ENCODE measurements at places on chromosomes 5 and 9.

DNA sequence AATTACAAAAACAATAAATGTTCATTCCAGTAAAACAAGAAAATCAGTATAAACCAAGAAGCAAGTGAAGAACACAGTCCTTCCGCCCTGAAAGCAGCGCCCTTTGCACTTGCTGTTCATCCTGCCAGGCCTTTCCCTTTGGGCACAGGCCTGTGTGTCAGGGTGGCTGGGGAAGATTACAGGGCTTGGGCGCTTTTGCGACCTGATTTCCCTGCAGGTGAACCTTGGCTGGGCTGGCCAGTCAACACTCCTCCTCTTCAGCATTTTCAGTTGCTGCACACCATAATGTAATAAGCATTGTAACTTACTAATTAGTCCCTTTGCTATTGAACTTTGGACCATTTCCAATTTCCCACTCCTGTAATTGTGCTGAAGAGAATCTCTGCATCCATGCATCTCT lies 38.6 kb upstream of the TDRD7 start:
- no peak for DNase-seq

GRCh38 chr9:84668196-84669012 lies 1.1 kb upstream of the NTRK2 start:
- peak; percentile 69 for DNase-seq

GRCh38 chr9:99054581-99054980 lies 50.3 kb upstream of the TGFBR1 start:
- no peak for DNase-seq

DNA sequence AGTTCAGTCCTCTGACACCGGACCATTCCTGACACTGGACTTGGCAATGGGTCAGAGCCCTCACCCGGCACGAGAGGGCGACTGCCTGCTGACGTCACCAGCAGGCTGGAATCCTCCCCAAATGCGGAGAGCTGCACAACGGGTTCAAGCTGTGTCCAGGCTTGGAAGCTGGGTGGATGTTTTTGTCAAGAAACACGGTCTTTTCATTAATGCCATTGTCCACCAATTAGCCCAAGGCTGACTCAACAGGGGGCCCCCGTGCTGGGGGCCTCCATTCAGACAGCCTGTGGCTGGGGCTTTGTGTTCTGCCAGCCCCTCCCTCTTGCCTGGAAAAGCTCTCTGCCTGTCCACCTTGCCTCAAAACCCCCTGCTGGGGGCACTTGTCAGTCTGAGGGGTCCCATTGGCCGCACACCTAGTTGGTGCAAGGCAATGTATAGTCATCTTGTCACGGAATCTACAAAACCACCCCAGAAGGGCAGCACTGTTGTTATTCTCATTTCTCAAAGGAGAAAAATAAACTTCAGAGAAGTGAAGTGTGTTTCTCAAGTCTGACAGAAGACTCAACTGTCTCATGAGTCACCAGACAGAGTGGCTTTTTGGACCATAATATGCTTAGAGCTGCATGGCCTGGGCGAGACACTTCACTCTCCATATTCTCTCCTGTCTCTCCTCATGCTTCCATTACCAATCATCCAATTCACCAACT lies 24.6 kb downstream of the NDUFA8 start:
- DNase-seq, result peak; percentile 59

GRCh38 chr5:107885601-107886000 lies 214.9 kb upstream of the EFNA5 start:
- DNase-seq, result no peak

- no peak for DNase-seq
These were observed 647.3 kb upstream of the GRAMD2B start for GRCh38 chr5:125775896-125776295.

- no peak for DNase-seq
These were observed 609.4 kb downstream of the MTRR start for GRCh38 chr5:8478326-8478725.

- DNase-seq, result no peak
These were observed 99.8 kb downstream of the EFNA5 start for GRCh38 chr5:107570805-107571531.

DNA sequence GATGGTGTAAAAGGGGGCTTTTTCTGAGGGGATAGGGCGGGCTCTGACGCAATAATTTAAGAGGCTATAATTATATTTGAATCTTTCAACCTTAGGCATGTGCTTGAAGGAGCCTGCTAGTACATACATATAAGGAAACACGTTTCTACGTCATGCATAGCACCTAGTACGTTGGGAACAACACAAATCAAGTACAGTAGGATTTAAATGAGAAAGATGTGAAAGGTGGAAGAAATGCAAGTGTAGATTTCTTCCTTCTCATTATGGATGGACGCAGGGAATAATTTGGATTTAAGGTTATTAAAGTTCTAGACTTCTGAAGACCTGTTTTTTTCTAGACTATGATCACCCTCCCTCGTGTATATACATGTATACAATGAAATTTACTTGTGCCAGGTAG lies 927 bp upstream of the CDO1 start:
- DNase-seq, result no peak

GRCh38 chr5:10518347-10518746 lies 45.5 kb upstream of the ANKRD33B start:
- peak; percentile 31 for DNase-seq

DNA sequence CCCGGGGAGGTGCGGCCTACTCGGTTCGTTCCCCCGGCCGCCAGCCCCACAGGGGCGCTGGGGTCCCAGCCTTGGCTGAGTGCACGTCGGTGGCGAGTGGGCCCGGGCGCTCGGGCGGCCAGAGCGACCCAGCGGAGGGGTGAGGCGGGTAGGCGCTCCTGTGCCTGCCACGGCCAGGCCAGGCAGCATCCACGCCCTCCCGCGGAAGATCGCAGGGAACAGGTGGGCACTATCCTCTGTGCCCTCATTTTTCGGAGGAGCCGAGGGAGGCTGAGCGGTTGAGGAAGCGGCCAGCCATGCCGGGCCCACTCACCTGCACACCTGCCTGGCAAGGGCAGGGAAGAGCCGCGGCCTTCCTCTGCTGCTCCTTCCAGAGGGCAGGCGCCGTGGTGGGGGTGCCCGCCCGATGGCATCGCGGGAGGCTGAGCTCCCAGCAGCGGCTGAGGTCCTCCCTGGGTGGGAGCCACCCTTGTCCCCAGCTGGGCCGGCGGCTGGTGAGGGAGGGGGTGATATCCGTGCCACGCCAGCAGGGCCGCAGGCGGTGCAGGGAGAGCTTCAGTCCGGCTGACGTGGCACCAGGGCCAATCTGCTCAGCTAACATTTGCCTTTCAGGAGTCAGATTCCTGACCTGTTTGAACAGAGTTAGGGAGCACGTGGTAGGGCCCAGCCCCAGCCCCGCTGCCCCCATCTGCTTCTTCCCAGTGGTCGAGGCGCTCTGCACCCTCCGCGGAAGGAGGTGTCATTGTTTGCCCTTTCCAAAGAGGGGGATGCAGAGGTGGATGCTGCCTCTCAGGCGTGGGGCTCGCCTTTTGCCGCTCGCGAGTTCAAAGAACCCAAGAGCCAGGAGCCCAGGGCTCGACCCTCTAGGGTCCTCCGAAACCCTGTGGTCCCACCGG lies 1.6 kb upstream of the SEC16A start:
- DNase-seq, result no peak

- no peak for DNase-seq
These were observed 198.8 kb downstream of the AUH start for GRCh38 chr9:91162784-91163443.

- no peak for DNase-seq
These were observed 362.1 kb downstream of the EBF1 start for GRCh38 chr5:158737536-158738027.

- no peak for DNase-seq
These were observed 474.2 kb upstream of the FTMT start for GRCh38 chr5:121377461-121377860.

DNA sequence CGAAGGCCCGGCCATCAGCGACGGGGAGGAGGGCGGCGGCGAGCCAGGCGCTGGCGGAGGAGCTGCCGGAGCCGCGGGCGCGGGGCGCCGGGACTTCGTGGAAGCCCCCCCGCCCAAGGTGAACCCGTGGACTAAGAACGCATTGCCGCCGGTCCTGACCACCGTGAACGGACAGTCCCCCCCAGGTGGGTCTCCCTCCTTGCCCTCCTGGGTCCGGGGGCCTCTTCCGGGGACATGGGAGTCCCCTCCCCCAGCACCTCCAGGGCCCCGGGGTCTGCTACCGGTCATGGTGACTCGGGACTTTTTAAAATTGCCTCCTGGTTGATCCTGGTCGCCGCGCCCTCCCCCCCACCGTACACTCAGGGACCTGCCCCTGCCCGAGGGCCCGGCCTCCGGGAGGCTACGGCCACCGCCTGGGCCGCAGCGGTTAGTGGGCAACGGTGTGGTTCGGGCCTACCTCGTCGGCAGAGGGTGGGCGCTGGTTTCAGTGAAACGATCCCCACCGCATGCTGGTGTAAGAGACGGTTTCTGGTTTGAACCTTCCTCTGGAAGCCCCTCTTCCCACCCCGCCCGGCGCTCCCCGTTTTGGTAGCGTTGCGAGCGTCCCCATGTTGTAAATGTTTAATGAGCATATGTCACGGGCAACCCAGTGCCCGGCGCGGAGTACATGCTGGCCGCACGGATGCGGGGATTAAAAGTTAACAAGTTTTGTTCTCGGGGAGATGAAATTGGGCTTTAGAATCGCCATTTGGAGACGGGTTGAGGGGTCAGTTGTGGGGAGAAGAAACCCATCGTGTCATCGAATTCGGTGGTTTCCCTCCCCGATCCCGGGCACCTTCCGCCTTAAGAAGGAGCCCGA lies 1.1 kb downstream of the LARP1 start:
- DNase-seq, result peak; percentile 48

- no peak for DNase-seq
These were observed 3.4 kb upstream of the AMBP start for GRCh38 chr9:114081441-114082016.

DNA sequence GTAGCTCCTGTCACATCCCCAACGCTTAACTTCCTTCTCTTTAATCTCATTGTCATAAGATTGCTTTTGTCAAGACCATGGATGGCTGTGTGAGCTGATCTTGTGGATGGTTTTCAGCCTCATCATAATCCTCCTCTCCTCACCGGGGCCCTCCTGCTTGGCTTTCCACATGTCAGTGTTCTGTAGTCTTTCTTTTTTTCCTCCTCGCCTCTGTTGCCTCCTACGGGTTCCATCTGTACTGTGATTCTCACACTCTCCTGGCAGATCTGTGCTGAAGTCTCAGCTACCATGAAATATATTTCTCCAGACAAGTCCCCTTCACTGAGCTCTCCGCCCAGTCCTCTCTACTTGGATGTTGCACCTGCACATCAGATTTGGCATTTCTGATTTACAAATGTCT lies 34.9 kb upstream of the FAM120AOS start:
- no peak for DNase-seq

DNA sequence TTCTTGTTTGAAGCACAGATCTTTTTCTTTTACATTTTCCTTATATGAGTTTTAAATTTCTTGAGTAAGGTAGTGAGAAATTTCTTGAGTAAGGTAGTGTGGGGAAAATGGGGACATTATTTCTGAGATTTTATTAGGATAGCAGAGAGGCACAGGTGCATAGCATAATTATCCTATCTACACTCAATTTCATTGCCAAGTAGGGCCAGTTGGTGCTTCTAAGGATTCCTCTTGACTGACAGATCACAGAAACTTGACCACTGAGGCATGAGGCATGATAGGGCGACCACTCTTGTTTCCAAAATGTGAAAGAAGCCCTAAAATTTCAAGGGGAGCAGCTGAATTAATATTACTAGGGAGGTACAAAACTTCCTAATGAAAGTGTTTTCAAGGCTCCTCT lies 31.4 kb upstream of the TMC1 start:
- no peak for DNase-seq

DNA sequence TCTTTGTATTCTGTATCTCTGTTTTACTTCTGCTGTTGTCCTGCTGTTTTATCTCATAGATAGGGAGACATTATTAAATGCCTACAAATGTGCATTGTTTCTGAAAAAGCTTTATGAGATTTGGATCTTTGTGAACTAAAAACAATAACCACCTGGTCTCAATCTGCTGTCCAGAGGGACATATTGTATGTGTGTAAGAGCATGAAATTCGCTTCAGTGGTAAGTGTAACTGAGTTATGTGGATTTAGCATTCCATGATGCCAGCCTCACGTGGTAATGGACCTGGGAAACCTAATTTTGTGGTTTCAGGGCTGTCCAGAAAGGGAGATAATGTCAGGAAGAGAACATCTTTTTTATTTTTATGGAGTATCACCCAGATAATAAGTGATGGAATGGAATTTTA lies 119.3 kb downstream of the GDNF start:
- DNase-seq, result no peak

- DNase-seq, result no peak
These were observed 129.0 kb downstream of the PIK3R1 start for GRCh38 chr5:68344447-68345111.

DNA sequence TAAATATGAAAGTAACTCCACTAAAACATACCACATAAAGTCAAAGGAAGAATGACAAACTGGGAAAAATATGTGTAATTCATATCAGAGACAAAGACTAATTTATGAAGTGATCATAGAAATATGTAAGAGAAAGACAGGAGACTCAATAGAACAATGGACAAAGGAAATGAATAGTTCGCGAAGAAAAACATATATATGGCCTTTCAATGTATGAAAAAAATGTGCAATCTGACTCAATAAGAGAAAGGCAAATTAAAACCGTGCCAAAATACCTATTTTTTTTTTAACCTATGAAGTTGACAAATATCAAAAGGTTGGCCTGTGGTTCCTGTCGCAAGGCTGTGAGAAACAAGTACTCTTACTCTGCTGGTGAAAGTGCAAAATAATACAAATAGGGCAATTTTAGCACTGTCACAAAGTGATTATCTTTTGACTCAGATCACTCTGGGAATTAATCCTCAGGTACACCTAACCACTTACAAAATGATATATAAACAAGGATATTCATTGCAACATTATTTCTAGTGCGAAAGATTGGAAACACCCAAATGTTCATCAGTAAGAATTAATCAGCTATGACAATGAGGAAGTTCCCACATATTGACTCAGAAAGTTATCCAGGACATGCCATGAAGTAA lies 3.7 kb downstream of the C9 start:
- no peak for DNase-seq

DNA sequence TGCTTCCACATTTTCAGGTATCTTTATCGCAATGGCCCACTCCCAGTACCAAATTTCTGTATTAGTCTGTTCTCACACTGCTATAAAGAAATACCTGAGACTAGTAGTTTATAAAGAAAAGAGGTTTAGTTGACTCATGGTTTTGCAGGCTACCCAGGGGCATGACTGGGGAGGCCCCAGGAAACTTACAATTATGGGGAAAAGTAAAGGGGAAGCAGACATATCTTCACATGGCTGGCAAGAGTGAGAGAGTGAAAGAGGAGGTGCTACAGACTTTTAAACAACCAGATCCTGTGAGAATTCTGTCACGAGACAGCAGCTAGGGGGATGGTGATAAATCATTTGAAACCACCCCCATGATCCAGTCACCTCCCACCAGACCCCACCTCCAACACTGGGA lies 238.2 kb upstream of the DMAC1 start:
- no peak for DNase-seq

- DNase-seq, result peak; percentile 47
These were observed 16.3 kb downstream of the CLTA start for GRCh38 chr9:36207016-36207415.

Measured in hepatic stellate cell (primary cell).